ENCODE measurements at places on chromosomes 1 and 21.
A peak's percentile ranks its signal among the peaks of the same experiment; 100 is the strongest.

DNA sequence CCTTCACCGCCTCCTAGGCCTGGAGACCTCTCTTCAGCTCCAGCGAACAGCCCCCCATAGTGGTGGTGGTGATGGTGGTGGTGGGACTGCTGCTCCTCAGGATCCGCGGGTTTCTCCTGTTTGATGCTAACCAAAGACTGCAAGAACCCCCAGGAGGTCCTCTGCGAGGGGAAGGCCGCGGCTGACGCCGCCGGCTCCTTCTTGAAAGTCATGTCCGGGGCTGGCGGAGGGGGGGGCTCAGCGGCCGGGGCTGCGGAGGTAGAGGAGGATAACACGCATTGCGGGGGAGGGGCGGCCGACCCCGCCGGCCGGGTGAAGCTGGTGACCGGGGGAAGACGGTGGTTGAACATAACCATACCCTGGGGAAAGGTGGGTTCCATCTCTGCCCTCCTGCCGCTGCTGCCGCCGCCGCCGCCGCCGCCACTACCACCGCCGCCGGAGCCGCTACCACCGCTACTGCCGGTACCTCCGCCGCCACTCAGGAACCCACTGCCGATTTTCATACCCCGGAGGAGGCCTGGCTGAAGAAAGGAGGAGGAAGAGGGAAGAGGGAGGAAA, 554 bp downstream of the ZNF281 start:
- DNase-seq, result peak; percentile 48

- DNase-seq, result no peak
Measured at GRCh38 chr21:32949701-32950100, 76.0 kb upstream of the OLIG2 start.

GRCh38 chr1:115099693-115100050, 10.4 kb upstream of the TSPAN2 start:
- DNase-seq, result no peak

- DNase-seq, result no peak
Measured at GRCh38 chr1:197327776-197328364, 59.8 kb downstream of the CRB1 start.

GRCh38 chr1:93489756-93490155, 41.8 kb downstream of the FNBP1L start:
- DNase-seq, result no peak

DNA sequence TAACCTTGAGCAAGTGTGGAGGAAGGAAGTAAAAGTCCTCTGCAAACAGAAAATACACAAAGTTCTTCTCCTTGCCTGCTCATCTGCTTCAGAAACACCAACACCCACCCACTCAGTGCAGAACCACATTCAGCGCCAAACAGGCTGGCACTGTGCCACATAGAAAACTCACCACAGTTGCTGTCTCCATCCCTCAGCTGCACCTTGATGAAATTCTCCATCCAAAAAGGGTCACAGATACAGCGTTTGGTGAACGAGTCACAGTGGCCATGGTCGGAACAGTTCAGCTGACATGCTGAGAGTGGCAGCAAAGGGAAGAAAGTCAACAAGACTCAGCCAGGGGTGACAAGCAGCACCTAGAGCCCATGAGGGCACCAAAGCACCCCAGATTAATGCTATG, 114.5 kb downstream of the KIAA0319L start:
- DNase-seq, result peak; percentile 30

DNA sequence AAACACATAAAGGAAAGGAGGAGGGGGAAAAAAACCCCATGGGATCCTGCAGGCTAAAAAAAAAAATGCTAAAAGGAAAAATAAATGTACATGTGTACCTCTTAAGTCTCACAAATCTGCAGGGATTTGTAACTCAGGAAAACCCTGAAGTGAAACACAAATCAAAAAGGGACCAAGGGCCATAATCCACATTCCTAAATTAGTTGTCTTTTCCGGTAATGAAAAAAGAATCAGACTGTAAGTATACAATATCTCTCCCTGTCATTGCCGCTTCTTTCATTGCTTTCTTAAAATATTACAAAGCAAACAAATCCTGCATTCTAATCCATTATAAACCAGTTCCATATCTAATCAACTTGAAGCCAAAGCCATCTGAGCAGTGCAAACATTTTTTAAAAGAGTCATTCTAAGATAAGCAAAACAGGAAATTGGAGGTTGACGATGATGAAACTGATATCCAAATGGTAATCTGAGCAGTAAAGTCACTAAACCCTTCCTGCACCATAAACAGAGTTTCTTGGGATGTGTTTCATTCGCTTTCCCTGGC, 58.7 kb upstream of the SIM2 start:
- DNase-seq, result no peak

- no peak for DNase-seq
Measured at GRCh38 chr1:164803366-164803765, 244.4 kb downstream of the PBX1 start.

- no peak for DNase-seq
Measured at GRCh38 chr1:178323067-178323466, 173.7 kb downstream of the CLEC20A start.

All from activated naive CD4-positive, alpha-beta T cell treated with Interleukin-2 at 50 U/mL for 16 hours (primary cell).